H1 (cell line): ENCODE measurements at places on chromosomes 5 and 9. TPM values are rescaled to one million over a fixed set of nuclear protein-coding genes. Genes with fewer than 3 reads are reported as not detected.

GRCh38 chr9:76296561-76297310, 97.5 kb downstream of the RFK start:
- DNase-seq: no peak

- no peak for DNase-seq
These were observed 2.6 kb upstream of the SLC6A3 start for GRCh38 chr5:1447671-1448361.

DNA sequence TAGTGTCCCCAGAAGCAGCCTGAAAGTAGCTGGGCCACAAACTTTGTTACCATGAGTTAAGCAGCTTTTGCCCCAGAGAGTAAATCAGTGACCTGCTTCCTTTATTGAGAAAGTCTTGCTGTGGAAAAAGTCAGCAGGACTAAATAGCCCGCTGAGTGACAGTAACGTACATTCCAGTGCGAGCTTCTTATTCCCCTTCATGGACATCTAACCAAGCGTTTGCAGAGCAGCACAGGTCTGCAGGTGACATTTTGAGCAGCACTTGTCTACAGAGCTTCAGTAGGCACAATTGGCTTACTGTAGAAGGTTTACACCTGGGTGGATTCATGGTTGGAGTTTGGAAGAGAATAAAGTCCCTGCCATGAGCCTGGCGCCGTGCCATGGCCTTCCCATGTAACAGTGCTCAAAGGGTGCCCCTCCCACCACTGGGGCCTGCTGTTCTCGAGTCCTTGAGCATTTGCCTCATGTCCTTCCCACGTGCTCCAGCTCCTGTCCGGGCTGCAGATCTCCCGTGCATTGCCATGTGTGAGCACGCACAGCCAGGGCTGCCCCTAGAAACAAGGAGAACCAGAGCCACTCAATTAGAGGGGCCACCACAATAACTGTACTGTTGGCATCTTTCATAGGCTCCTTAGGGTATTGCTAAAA, 41.3 kb upstream of the GRHPR start:
- DNase-seq: no peak

DNA sequence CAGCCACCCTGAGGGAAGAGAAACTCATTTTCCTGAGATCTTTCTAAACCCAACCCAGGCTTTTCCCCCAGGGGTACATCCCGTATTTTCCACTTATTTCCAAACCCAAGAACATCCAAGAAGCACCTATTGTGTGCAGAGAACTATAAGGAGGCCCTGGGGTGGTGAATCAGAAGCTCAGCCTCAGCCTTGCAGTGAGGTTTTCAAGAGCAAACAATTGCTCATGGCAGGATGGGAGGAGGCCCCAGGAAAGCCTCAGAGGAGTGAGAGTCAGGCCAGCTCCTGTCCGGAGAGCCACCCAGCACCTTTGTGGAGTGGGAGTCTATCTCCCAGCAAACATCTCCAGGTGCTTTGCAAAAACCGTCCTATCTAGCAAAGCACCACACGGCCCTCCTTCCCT, 19.2 kb downstream of the NIPAL4 start:
- no peak for DNase-seq

DNA sequence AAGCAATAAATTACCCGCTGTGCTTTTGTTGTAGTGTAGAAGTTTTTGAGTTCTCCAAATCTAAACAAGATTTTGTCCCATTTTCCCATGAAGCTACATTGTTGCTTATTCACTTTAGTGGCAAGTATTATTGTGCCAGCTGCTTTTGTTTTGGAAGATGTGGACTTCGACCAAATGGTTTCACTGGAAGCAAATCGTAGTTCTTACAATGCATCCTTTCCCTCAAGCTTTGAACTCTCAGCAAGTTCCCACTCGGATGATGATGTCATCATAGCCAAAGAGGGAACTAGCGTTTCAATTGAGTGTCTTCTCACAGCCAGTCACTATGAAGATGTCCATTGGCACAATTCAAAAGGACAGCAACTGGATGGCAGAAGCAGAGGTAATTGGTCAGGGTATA, 10.9 kb downstream of the MFAP3 start:
- no peak for DNase-seq

DNA sequence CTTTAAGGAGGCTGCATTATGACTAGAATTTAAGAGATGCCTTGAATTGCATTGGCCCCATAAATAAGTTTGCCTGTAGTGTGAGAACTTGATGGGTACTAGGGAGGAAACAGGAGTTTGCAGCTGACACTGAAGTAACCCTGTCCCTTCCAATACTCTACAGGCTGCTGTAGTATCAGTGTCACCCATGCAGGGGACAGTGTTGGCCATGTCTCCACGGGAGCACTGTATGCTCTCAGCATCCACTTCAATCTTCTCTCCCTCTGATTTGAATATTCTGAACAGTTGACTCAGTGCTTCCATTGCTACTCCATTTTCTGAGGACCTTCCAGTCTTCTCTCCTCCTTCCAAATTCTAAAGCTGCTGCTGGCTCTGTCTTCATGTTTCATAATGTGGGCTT, 11.4 kb upstream of the IFNA14 start:
- no peak for DNase-seq

- DNase-seq: no peak
These were observed 13.8 kb upstream of the ABLIM3 start for GRCh38 chr5:149127394-149127955.

Gene PTGS1
- 1.1 and 1.3 TPM in 2 replicates for total RNA-seq

GRCh38 chr9:132125361-132125760, 36.5 kb upstream of the NTNG2 start:
- DNase-seq: peak; percentile 29

GRCh38 chr5:129097498-129098296, 3.1 kb downstream of the ISOC1 start:
- DNase-seq: no peak

DNA sequence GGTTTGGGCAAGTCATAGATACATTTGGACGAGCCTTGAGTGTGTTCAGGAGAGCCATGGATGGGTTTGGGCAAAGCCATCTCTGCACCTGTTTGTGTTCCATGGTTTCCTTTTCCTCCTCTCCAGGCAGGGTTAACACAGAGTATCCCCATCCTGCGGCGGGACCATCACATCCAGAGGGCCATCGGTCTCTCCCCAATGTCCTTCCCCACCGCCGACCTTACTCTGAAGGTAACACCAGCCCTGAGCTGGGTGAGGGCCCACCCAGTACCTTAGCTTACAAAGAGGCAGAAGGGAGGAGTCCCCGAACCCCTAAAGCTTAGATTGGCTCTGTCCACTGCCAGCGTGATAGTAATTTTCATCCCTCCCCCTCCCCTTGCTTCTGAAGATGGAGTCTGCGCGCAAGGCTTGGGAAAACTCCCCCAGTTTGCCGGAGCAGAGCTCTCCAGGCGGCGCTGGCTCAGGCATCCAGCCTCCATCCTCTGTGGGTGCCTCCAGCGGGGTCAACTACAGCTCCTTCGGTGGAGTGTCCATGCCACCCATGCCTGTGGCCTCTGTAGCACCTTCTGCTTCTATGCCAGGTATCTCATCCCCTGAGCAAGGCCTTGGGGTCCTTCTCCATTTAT, 18.0 kb upstream of the POMT1 start:
- no peak for DNase-seq

Gene MCTP1
- 3.4 TPM in 2 replicates for total RNA-seq

- no peak for DNase-seq
These were observed 93.1 kb downstream of the SMIM15 start for GRCh38 chr5:61069150-61069549.

Gene RORB
- 6.5 and 7.1 TPM in 2 replicates for total RNA-seq

GRCh38 chr5:69030358-69031062, 63.3 kb upstream of the SLC30A5 start:
- no peak for DNase-seq

DNA sequence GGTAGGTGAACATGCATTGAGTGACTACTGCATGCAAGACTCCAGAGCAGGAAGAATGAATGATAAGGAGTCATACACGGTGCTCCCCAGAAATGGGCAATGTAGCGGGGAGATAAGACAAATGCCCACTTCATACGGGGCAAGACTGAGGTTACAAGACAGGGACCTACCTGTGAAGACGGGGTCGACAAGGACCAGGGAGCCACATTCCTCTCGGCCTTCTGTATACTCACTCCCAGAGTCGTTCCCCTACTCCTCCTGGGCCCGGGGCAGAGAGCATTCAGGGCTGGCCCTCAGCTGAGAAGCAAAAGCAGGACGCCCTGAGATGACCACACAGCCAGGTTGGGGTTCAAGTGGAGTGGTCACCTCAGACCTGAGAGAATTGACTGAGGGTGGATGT, 26.7 kb downstream of the PITX1 start:
- DNase-seq: no peak

Gene PTGR1
- total RNA-seq: 28.5 and 29.3 TPM in 2 replicates

DNA sequence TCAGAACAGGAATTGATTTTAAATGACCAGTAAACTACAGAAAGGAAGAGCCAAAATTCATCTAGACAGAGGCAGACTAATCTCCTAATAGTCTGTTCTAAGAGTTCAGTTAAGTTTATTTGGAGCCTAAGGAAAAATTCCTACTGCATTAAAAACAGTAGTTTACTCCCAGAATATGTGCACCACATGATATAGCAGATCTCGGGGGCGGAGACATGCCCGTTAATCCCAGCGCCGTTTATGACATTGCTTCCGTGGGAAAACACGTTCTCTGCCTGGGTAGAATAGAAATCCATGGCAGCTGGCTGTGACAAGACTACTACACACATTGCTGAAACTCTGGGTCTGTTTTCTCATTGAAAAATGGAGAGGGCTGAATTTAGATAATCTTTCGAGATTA, 11.4 kb downstream of the HABP4 start:
- no peak for DNase-seq

Gene IFNB1
- not detected in 2 replicates for total RNA-seq

Gene SLC34A3
- not detected in 2 replicates for total RNA-seq

GRCh38 chr5:116766470-116766947, 191.9 kb upstream of the SEMA6A start:
- DNase-seq: no peak

Gene NUTM2G
- total RNA-seq: 0.25 TPM in 1 of 2 replicates, not detected in the other

Gene SLC9A3
- total RNA-seq: 0.95 and 1.1 TPM in 2 replicates

- DNase-seq: no peak
These were observed 37.0 kb downstream of the B4GALT1 start for GRCh38 chr9:33129886-33130881.

- no peak for DNase-seq
These were observed 30.9 kb downstream of the GDNF start for GRCh38 chr5:37808945-37809344.

Gene CAPSL
- total RNA-seq: not detected in 2 replicates

- no peak for DNase-seq
These were observed 6.3 kb upstream of the GARIN3 start for GRCh38 chr5:157172403-157172802.

DNA sequence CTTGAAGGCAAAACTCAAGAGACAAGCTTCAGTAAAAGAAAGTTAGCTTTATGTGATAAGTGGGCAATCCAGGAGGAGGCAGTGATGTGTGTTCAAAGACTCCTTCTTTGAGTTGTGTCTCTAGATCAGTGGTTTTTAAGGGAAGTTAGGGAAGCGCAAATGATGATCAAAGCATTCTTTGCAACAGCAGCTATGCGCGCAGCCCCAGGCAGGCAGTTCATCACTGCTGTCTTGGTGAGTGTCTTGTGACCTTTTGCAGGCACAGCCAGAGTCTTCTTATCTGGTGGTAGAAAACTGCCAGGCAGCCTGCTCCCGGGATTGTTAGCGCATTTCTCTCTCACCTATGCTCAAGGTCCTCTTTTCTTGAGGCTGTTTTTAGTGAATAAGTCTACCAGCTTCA, 40.3 kb upstream of the CLK4 start:
- no peak for DNase-seq

- DNase-seq: no peak
These were observed 15.8 kb upstream of the NIPAL4 start for GRCh38 chr5:157444224-157444623.

- DNase-seq: no peak
These were observed 287.8 kb upstream of the TUT7 start for GRCh38 chr9:86641970-86642369.

- DNase-seq: peak; percentile 47
These were observed 12.6 kb upstream of the UGT3A2 start for GRCh38 chr5:36079200-36079781.

DNA sequence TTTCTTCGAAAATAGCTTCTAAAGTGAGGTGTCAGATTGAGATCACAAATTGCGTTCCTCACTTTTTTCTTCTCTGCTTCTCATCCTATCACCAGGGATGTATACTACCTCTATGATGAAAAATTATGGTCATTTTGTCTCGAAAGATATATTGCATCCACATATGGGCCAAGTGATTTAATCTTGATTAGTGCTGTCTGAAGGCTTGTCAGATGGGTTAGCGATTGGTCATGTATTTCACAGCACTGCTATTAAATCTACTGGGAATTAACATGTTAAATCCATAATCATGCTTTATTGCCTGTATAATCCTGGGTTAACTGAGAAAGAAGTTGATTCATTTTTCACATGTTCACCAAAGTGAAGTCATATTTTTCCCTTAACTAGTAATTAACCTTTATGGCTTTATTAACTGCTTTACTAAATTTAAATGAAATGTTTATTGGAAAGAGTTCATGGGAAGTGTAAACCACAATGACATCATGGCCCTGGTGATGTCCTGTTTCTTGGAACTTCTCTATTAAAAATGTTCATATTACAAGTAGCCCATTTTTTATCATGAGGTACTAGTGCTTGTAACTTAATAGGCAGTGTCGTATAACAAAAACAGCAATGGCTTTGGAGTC, 193.3 kb downstream of the SMC2 start:
- no peak for DNase-seq

DNA sequence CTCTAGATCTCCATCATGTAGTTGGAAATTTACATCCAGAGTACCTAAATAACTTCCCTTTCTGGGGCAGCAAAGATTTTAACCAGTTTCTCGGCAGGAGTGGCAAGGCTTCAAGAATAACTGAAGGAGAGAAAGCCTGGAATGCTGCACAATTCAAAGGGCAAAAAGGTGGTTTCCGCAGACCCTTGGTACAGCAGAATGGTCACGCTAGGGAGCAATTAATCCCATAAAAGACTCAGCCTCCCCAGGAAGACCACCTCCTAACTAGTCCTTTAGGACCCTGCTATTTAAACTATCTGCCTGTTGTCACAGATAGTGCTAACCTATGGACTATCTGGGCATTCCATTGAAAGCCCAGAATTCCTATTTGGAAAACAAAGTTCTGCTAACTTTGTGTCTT, 3.6 kb downstream of the HTR1A start:
- DNase-seq: no peak

Gene SV2C
- 0.08 and 0.24 TPM in 2 replicates for total RNA-seq

- no peak for DNase-seq
These were observed 7.7 kb upstream of the SCGB3A1 start for GRCh38 chr5:180598797-180599589.

GRCh38 chr5:169641253-169641652, 4.2 kb downstream of the DOCK2 start:
- no peak for DNase-seq

Gene CNTNAP3B
- 2.2 and 2.9 TPM in 2 replicates for total RNA-seq

GRCh38 chr9:70257991-70258691, 637 bp upstream of the SMC5 start:
- DNase-seq: no peak

Gene EFNA5
- total RNA-seq: 17.6 and 21.8 TPM in 2 replicates

- DNase-seq: no peak
These were observed 176.7 kb downstream of the PRR16 start for GRCh38 chr5:120640778-120641177.
